ENCODE measurements at places on chromosomes 3 and 15.

- no peak overlapping the region for H3K4me3 ChIP-seq
- H3K27ac ChIP-seq, result no peak overlapping the region
- no peaks in the 10 kb centered on the region for H3K36me3 ChIP-seq
- H3K27me3 ChIP-seq, result peaks cover 22% of the 10 kb centered on the region
Observed at GRCh38 chr3:98536456-98537017, 4.8 kb downstream of the GPR15 start.

DNA sequence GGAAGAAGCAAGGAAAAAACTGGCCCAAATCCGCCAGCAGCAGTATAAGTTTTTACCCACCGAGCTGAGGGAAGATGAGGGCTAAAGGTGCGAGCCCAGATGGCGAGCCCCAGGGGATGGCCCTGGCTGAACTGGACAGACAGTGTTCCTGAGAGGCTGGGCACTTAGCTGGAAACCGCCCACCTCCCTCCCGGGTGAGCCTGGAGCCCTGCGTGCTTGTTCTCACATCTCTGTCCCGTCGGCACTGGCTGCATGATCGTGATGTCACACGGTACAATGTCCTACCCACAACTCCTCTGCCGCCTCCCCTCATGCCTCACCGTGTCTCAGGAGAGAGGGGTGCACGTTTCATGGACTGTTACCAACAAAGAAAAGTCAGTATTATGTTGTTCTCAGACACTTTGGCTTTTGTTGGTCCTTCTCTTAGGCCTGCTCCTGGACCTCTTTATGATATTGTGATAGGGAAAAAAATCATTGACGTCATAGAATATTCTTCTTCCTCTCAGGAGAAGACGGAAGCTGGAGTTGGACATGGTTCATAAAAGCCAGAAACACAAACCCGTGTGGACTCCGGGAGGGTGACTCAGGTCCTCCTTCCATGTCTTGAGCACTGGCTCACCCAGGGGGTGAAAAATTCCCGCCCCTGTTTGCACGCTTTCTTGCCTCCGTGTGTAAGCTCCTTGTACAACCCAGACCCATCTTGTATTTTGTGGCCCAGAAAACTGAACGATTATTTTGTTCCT, 201.8 kb upstream of the TPM1 start:
- H3K27ac ChIP-seq, result peak overlapping the region; percentile 91
- H3K27me3 ChIP-seq, result no peaks in the 10 kb centered on the region
- H3K36me3 ChIP-seq, result peaks cover 13% of the 10 kb centered on the region
- no peak for DNase-seq
- no peak overlapping the region for H3K4me3 ChIP-seq

DNA sequence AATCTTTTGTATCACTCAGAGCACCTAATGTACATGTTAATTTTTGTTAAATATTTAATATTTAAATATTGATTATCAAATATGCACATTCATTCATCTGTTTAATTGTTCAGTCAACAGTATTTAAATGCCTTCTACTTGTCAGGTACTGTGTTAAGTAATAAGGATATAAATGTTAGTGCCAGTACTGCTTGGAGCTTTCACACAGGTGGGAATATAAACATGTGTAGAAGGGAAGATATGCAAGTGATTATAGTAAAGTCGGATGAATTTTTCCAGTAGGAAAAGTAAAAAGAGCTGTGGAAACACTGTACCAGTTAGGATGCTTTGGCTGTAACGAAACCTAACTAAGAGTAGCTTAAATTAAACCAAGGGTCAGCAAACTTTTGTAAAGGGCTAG, 95.4 kb downstream of the RSRC1 start:
- no peak overlapping the region for H3K4me3 ChIP-seq
- no peak overlapping the region for H3K27ac ChIP-seq
- no peaks in the 10 kb centered on the region for H3K27me3 ChIP-seq
- no peaks in the 10 kb centered on the region for H3K4me1 ChIP-seq

DNA sequence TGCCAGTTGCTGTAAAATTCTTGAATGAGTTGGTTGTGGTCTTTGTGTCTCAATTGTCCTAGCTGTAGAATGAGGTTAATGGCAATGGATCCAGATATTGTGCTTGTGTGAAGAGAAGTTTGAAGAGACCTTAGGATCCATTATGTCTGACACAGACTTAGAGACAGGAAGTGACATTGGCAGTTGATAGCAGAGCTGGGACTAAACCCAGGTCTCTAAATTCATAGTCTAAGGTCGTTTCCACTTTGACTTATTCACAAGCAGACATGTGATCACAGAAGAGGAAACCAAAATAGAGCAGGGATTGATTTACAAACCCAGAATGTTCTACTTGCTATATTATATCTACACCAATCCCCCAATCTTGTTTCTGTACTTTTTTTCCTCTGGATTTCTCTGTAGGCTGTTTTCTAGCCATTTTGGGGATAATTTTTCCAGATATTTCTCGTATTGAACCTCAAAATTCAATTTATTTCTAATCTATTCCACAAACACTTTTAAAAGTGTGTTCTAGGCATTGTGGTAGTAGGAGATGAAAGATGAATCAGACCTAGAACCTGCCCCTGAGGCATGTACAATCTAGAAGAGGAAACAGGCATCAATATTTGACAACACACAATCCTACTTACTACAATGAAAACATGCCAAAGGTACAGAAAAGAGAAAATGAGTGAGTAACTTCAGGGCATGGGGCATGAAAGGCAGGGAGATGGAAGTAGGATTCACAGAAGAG, 123.3 kb downstream of the NFKBIZ start:
- H3K4me1 ChIP-seq, result peaks cover 3% of the 10 kb centered on the region
- no peak overlapping the region for H3K4me3 ChIP-seq
- no peak for DNase-seq

DNA sequence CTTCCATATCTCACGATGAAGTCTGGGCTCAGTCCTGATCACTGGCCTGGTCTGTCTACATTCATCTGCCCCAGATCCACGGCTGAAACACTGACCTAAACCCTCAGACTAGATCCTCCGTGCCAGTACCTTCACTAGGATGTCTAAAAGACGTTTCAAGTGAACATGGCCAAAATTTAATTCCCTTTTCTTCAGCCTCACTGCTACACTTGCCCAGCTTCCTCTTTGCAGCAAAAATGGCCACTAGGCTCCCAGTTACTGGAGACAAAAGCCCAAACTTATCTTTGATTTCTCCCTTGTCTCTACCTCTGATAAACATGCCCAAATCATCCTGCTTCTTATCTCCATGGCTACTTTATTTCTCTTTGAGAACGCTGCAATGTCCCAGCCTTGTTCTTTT, 1.7 kb downstream of the RASSF1 start:
- H3K36me3 ChIP-seq, result no peaks in the 10 kb centered on the region
- peak overlapping the region; percentile 75 for H3K27ac ChIP-seq
- DNase-seq, result no peak
- no peaks in the 10 kb centered on the region for H3K27me3 ChIP-seq
- peaks cover 49% of the 10 kb centered on the region for H3K4me1 ChIP-seq
- peak overlapping the region; percentile 98 for H3K4me3 ChIP-seq

DNA sequence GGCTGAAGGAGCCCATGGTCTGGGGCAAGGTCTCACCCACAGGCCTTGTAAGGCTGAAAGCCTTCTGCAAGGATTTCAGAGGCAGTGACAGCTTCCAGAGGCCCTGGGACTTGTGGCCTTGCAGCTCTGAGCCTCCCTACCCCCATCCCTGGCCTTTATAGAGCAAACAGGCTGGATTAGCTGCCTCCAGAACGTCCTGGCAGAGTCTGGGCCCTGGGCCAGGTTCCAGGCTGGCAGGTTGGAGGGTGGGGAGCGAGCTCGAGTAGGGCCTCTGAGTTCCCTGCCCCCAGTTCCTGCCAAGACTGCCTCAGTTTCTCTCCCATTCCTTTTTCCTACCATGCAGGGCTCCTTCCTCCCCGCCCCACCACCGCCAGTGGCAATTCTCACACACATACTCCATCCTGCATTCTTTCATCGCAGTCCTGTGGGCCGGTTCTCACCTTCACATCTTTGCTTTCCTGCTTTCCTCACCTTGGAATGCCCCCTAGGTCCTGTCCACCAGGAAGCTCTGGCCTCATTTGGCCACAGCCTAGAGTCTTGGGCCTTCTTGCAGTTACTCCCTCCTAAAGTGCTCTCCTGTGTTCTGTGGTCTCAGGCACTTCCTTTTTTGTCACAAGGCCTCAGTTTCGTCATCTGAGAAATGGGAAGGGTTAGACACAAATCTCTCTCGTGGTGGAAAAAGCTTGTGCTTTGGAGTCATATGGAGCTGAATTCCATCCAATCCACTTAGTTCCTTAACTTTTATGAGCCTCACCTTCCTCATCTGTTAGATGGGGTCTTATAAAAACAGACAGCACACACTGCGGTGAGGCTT, 2.7 kb downstream of the LMAN1L start:
- H3K36me3 ChIP-seq, result no peaks in the 10 kb centered on the region
- peak overlapping the region; percentile 50 for H3K27ac ChIP-seq
- peaks cover 8% of the 10 kb centered on the region for H3K4me1 ChIP-seq

- peaks cover 42% of the 10 kb centered on the region for H3K36me3 ChIP-seq
- DNase-seq, result no peak
- no peak overlapping the region for H3K27ac ChIP-seq
- H3K4me3 ChIP-seq, result no peak overlapping the region
- H3K4me1 ChIP-seq, result peaks cover 6% of the 10 kb centered on the region
Observed at GRCh38 chr3:45952456-45952855, 9.2 kb downstream of the CXCR6 start.

DNA sequence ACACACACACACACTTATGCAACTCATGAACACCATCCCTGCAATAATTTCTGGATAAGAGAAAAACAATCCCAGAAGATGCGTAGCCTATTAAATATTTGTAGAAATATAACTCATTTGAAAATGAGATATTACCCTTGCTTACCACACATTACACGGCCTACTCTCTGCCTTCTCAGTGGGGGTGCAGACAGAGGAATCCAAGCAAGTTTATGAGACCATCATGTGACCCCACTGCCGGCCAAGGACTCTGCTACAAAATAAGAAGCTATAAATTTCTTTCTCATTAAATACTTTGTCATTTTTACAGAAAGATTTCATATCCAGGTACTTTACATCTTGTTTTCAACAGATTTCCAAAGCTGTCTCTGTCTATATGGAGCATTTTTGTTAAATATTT, 286.3 kb downstream of the ZNF385D start:
- DNase-seq, result no peak
- no peaks in the 10 kb centered on the region for H3K27me3 ChIP-seq
- no peaks in the 10 kb centered on the region for H3K36me3 ChIP-seq
- no peak overlapping the region for H3K27ac ChIP-seq
- H3K4me1 ChIP-seq, result no peaks in the 10 kb centered on the region

DNA sequence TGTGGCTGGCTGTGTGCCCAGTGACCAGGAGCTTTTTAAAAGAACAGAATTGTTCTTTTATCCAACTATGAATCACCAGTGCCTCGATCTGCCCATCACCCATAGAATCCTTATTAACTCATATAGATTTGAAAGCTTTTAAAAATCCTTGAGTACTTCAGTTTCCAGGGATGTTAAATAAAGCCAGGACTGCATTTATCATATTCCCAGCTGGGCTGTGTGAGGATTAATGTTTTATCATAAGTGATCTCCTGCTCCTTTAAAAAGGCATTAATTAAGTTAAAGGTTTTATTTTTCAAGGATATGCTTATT, 234.0 kb downstream of the MYRIP start:
- no peak for DNase-seq
- no peak overlapping the region for H3K4me3 ChIP-seq
- H3K27ac ChIP-seq, result no peak overlapping the region
- H3K27me3 ChIP-seq, result no peaks in the 10 kb centered on the region
- H3K4me1 ChIP-seq, result peaks cover 15% of the 10 kb centered on the region
- H3K36me3 ChIP-seq, result no peaks in the 10 kb centered on the region

DNA sequence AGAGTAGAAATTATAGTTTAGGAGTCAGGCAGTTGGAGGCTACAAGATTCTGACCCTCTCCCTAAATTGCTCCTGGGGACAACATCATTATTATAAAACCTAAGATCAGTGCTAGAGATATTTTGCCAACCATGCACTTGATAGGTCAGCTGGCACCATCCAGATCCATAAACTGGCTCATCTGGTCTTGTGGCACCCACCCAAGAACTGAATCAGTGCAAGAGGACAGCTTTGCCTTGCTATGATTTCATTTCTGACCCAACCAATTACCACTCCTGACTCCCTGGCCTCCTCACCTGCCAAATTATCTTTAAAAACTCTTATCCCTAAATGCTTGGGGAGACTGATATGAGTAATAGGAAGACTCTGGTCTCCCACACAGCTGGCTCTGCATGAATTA, 461.1 kb upstream of the TGFBR2 start:
- no peak overlapping the region for H3K27ac ChIP-seq
- DNase-seq, result no peak
- no peaks in the 10 kb centered on the region for H3K27me3 ChIP-seq
- H3K4me3 ChIP-seq, result no peak overlapping the region
- no peaks in the 10 kb centered on the region for H3K4me1 ChIP-seq
- no peaks in the 10 kb centered on the region for H3K36me3 ChIP-seq

DNA sequence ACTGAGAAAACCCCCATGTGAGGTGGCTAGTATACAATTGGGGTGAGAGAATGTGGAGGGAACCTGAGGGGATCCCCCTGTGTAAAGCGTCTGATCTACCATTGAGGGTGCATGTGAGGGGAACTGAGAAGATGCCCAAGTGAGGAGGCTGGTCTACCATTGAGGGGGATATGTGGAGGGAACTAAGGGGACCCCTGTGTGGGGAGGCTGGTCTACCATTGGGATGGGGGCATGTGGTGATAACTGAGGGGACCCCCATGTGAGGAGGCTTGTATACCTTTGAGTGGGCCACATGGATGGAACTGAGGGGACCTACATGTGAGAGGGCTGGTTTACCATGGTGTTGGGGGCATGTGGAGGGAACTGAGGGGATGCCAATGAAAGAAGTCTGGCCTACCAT, 160.8 kb downstream of the FBLN2 start:
- no peak overlapping the region for H3K4me3 ChIP-seq
- no peaks in the 10 kb centered on the region for H3K36me3 ChIP-seq
- H3K27me3 ChIP-seq, result peaks cover 23% of the 10 kb centered on the region
- peak; percentile 36 for DNase-seq
- no peaks in the 10 kb centered on the region for H3K4me1 ChIP-seq

GRCh38 chr3:57978316-57978715, 29.9 kb upstream of the FLNB start:
- DNase-seq, result no peak
- no peaks in the 10 kb centered on the region for H3K27me3 ChIP-seq

DNA sequence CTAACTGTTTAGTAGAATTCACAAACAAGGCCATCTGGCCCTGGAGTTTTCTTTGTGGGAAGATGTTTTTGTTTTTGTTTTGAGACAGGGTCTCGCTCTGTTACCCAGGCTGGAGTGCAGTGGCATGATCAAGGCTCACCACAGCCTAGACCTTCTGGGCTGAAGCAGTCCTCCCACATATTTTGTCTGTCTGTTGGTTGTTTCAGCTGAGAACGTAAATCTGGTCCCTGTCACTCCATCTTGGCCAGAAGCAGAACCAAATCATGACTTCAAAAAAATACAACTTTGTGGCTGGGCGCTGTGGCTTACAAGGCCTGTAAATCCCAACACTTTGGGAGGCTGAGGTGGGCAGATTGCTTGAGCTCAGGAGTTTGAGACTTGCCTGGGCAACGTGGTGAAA, 27.1 kb downstream of the MRAS start:
- H3K36me3 ChIP-seq, result peaks cover 17% of the 10 kb centered on the region
- no peaks in the 10 kb centered on the region for H3K27me3 ChIP-seq
- no peak overlapping the region for H3K27ac ChIP-seq
- peaks cover 6% of the 10 kb centered on the region for H3K4me1 ChIP-seq
- H3K4me3 ChIP-seq, result no peak overlapping the region
